ENCODE measurements at places on chromosomes 4 and X.

- DNase-seq: no peak
Observed at GRCh38 chr4:18923496-18924161, 902.1 kb upstream of the LCORL start.

DNA sequence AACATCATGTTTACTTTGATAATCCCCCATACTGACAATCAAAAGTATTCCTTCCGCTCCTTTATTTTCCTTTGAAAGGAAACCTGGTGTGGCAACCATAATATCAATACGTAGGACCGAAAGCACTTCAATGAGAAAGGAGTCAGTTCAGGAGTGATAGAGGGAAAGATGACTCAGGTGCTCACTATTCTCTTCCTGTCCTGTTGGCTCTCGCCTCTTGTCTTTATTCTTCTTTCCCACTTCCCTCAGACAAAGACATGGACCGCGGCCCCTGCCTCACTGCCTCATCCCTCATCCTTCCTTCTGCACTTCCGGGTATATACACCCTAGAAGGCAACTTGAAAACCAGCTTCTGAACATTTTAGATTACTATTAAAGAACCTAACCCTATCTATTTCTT is 49.8 kb upstream of the TNIP3 start:
- DNase-seq: no peak

- DNase-seq: no peak
Observed at GRCh38 chr4:113678641-113679040, 82.9 kb downstream of the CAMK2D start.

- DNase-seq: no peak
Observed at GRCh38 chr4:60042231-60042652, 1157.9 kb upstream of the ADGRL3 start.

GRCh38 chrX:131650637-131651410 is 107.0 kb downstream of the OR13H1 start:
- DNase-seq: no peak

DNA sequence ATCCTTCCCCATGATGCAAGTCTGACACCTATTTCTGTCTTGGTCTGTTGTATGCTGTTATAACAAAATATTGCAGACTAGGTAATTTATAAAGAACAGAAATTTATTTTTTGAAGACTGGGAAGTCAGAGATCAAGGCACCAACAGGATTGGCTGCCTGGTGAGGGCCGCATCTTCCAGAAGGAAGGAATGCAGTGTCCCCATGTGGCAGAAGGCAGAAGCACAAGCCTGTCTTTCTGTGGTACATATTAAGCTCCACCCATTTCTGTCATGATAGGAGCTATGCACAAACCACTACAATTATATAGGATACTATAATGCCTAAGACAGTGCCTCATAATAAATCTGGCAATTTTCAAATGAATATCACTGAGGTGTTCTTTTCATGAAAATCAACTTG is 502.3 kb upstream of the DIAPH2 start:
- peak; percentile 1 for DNase-seq

DNA sequence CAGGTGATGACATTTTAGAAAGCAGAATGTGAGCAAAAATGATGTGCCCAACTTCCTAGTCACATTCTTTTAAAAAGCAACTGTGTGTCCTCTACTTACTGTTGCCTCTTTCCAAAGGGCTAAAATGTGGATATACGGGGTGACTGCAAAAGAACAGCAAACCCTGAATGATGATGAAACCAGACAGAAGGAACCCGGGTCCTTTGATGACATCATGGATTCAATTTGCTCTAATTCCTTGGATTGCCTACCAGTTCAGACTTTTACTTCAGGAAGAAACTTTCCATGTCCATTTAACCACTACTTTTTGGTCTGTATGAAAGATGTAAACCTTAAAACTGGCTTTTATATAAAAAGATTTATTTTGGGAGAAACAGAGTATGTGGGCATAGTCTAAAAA is 190.9 kb upstream of the MAB21L2 start:
- DNase-seq: no peak

DNA sequence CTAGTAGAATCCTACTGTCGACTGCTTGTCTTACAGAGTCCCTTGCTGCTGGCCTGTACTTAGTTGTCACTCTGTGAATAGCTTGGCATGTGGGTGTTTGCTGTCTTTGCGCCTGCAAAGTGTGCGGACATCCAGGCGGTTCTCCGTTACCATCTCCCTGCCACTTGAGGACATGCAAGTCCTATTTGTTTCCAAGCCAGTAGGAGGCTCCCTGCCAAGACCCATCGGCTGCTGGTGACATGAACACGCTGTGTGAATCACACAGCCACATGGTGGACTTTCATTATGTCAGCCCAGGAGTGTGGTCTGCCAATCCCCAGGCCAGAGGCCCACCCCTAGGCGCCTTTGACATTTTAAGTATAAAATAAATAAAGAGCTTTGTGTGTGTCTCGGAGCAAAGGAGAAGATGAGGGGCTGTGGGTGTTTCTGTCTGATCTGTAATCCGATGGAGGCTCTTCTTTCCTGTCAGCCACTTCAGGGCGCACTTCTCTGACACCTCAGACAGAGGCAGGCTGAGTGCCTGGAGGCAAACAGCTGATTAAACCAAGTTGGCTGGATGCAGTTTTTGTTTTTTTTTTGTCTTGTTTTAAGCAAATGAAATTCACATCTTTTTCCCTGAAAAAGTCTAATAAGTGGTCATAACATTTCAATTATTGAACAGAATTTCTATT is 51.5 kb downstream of the ALPK1 start:
- DNase-seq: no peak

GRCh38 chr4:128456171-128456570 is 168.6 kb upstream of the PGRMC2 start:
- no peak for DNase-seq

GRCh38 chr4:174873931-174874330 is 44.2 kb upstream of the ADAM29 start:
- DNase-seq: peak; percentile 15

DNA sequence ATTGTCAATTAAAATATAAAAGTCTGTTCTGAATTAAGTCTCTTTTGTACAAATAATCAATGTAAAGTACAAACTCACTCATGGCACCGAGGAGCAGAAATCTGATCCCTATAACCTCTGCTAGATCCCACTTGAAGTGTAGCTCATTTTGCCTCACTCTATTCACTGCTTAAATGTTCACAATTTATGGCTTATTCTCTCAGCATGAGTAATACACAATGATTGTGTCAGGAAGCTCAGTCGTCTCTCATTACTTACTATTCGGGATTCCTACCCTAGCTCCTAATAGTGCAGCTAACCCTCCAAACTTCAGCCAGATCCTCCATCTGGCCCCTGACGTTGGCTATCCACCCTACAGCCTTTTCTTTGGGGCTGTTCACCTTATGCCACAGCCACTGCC is 4.7 kb upstream of the AMMECR1 start:
- no peak for DNase-seq

DNA sequence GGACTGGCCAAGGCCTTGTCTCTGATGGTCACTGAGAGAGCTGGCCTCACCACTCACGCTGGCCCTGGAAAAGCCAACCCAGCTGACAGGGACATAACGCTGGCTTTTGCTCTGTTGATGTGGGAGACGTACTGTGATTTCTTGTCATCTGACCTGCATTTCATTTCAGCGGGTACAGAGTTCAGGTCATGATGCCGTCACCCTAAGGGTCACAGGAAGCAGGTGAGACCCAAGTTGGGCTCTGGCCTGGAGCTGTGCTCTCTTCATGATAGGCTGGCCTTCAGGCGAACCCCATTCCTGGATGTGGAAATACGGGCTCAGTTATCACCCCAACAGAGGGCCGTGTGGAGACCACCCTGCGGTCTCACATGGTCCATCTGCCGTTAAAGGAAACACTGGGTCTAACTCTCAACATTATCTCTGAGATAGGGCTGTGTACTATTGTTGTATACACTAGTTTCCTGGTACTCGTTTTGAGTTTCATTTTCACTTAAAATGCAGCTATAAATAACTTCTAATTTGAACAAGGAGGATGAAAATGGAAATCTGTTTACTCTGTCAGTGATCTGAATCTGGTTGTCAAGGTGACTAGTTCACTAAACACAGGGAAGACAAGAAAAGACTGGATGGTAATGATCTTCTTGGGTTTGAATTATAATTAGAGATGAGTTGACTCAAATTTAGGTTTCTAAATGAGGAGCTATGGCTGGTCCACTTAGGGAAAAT is 89.1 kb downstream of the TBC1D9 start:
- peak; percentile 13 for DNase-seq

GRCh38 chr4:101265816-101266172 is 81.5 kb downstream of the PPP3CA start:
- DNase-seq: no peak

DNA sequence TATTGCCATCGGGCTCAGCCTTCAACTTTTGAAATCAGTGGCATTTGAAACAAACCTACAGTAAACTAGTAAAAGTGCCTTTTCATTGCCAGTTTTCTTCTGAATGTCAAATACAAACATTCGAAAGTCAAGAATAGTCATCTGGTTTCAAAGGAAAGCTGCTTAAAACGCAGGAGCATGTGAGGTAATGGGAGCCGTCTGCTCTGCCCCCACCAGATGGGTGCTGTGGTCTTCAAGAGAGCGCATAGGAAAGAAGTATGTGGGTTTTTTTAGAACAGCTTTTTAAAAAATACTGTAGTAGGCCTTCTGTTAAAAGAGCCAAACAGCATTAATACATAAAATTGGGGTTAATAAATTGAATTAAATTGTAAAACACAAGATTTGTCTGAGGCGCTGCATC is 88.6 kb downstream of the STOX2 start:
- no peak for DNase-seq

- DNase-seq: no peak
Observed at GRCh38 chr4:95021099-95021498, 263.3 kb downstream of the BMPR1B start.

GRCh38 chr4:8051644-8052043 is 107.0 kb downstream of the ABLIM2 start:
- DNase-seq: no peak

DNA sequence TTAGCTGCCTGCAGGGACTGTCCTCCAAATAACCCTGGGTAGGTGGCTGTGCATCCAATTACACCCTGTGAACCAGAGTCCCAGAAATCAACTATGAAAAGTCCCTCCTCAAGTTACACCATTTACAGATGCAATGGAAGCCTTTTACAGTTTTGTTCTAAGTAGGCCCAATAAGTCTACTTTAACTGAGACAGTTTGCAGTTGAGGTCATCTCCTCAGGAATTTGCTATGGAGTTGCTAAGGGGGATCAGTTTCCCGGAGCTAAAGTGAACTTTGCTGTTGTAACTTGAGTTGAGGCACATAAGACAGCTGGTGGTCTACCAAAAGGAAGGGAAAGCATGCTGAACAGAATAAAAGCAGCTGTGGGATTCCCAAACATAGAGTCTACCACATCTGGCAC is 121.6 kb upstream of the STK26 start:
- DNase-seq: no peak

- DNase-seq: no peak
Observed at GRCh38 chr4:932713-933070, 432 bp downstream of the TMEM175 start.

DNA sequence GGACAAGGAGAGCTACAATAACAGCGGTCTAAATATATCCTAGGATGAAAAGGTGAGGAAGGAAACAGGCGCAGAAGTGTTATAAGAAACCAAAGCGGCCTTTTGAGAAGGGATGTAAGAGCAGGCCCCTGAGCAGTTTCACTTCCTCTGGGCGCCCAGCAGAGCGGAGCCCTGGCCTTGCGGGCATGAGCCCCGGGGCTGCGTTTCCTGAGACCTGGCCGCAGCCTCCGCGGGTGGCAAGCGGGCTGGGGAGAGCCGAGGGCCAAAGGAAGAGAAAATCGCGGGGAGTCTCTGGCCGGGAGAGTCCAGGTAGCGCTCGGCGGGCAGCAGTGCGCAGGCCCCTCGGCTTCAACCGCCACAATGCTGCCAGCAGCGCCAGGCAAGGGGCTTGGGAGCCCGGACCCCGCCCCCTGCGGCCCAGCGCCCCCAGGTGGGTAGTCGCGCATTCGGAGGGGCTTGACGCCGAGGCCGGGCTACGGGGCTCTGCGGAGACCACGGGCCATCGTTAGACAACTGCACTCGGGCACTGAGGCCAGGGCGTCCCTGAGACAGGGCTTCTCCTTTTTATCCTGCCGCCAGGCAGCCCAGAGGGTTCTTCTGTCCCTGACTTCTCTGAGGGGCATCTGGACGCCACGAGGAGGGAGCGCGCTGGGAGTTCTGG is at the start of gene BANK1:
Gene BANK1 (plus strand): TSS at position 210 of the 661 bp plus-strand sequence. CDS start 151 bp downstream, at position 361.
- DNase-seq: peak; percentile 90

DNA sequence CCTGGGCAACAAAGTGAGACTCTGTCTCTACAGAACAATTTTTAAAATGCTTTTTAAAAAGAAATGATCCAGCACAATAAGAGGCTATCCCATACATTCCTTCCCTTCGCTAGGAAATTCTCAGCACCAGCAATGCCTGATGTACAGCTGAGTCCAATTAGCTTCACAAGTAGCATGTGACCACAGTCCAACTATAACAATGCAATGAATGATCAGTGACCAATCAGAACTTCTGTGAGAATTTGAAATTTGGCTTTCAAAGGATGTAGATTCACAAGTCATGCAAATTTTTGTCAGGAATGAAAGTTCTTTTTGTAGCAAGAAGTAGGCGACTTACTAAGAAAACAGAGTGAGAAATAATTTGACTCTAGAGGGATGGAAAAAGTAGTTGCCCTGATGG is 278.5 kb upstream of the UGT8 start:
- DNase-seq: no peak

DNA sequence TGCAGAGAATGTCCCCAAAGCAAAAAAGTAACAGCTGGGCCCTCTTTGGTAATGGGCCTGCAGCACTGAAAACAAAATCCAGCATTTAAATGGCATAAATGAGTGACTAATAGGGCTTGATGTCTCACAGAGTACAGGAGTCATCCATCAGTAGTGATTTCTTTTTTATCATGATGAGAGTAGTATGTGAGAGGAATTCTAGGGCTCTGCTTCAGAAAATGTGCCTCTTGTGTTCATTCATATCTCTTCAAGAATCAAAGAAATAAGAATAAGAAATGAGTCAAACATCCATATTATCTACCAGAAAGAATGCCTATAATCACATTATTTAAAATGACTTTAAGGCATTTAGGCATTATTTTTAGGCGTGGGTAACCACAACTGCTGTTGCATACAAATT is 792.9 kb upstream of the HTR2C start:
- no peak for DNase-seq

DNA sequence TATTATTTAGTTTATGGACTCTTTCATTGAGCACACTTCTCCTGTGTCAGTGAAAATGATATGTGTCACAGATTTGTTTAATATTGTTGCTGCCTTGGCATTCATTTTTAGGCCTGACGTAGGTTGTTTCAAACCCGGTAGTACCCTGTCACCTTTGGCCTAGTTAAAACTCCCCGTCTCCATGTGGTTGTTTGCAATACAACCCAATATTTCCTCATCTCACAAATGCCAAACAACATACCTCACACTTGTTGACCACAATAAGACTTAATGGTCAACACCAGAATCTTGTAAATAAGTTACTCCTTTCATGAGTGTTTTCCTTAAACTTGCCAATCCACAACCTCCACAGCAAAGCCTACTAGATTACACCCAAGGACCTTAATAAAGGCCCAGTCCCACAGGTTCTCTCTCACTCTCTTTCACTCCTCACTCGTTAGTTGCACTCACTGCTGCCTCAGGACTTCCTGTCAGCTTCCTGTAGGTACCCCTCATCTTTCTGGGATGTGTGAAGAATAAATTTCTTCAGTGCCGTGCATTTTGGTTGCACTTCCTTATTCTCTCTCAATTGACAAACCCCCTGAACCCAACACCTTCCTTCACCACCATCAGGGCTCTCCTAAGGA is 31.3 kb downstream of the IL13RA2 start:
- DNase-seq: no peak

GRCh38 chrX:39859991-39860861 is 237.5 kb downstream of the BCOR start:
- DNase-seq: peak; percentile 85
